ENCODE measurements at places on chromosomes 13 and 19.
A peak's percentile ranks its signal among the peaks of the same experiment; 100 is the strongest.

DNA sequence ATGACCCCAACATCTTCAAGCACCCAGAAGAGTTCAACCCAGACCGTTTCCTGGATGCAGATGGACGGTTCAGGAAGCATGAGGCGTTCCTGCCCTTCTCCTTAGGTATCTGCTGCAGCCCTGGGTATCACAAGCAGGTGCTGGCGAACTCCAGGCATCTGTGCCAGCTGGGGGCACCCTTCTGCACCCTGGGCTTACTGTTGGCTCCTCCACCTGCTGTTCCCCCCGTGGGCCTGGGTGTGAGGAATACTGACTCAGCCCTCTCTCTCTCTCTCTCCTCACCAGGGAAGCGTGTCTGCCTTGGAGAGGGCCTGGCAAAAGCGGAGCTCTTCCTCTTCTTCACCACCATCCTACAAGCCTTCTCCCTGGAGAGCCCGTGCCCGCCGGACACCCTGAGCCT lies 13.0 kb downstream of the CYP2S1 start:
- no peak for DNase-seq

GRCh38 chr13:99870541-99870940 lies 101.0 kb downstream of the ZIC5 start:
- no peak for DNase-seq

DNA sequence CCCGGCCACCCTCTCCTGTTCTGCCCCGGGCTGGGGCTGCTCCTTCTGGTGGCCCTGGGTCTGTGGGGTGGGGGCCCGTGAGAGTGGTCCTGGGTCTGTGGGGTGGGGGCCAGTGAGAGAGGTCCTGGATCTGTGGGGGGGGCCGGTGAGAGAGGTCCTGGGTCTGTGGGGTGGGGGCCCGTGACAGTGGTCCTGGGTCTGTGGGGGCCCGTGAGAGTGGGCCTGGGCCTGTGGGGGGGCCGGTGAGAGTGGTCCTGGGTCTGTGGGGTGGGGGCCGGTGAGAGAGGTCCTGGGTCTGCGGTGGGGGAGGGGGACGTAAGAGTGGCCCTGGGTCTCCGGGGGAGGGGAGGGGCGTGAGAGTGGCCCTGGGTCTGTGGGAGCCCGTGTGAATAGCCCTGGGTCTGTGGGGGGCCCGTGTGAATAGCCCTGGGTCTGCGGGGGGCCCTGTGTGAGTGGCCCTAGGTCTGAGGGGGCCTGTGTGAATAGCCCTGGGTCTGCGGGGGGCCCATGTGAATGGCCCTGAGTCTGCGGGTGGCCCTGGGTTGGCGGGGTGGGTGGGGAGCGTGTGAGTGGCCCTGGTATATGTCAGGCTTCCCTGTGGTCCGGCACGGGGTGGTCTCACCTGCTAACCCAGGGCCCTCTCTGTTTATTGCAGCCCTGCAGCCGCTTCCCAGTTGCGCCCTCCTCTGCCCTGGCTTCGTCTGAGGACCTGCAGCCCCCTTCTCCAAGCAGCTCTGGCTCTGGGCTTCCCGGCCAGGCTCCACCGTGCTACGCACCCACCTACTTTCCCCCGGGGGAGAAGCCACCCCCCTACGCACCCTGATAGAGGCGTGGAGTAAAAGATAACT lies 52.3 kb downstream of the TMEM255B start:
- DNase-seq: no peak

DNA sequence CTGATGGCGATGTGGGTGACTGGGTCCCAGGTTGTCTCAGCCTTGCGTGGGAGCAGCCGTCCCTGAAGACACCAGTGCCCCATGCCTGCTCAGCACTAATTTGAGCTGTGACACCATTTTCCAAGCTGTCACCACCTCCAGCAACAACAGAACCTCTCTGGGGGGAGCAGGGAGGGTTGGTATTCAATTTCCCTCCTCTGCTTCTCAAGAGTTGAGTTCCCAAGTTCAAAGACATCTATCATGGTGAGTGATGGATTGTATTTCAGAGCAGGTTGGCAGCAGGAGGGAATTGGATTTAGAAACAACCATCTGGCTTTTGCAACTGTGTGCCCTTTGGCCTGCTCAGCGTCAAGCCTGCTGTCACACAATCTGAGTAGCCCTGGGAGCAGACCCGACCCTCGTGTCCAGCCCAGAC lies 46.9 kb upstream of the UQCRFS1 start:
- no peak for DNase-seq

DNA sequence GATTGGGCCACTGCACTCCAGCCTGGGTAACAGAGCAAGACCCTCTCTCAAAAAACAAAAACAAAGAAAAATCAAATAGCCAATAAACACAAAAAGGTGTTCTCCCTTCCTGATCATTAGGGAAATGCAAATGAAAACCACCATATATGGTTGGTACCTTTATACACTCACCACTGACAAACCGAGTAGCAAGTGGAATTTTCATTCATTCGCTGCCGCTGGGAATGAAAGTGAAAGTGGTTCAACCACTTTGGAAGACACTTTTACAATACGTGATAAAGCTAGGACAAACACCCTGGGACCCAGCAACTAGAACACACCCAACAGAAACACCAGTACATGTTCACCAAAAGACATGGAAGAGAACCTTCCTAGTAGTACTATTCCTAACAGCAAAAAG lies 21.0 kb downstream of the GRIK5 start:
- DNase-seq: no peak

DNA sequence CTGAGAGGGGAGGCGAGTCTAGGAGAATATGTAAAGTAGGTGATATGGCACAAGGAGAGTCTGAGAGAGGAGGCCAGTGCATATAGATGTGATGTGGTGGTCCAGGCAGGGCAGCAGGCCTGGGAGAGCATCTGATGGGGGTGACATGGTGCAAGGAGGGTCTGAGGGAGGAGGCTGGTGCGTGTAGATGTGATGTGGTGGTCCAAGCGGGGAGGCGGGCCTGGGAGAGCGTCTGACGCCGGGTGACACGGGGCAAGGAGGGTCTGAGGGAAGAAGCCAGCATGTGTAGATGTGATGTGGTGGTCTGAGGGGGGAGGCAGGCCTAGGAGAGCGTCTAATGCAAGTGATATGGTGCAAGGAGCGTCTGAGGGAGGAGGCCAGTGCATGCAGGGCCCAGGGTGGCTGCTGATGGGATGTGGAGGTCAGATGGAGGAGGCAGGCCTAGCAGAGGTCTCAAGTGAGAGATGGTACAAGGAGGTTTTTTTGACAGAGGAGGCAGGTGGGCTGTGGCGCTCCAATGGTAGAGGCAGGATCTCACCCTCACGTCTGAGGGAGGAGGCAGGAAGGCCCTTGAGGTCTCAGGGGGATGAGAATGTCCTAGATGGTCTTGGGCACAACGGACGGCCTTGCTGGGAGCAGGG lies 16.2 kb downstream of the NFIC start:
- no peak for DNase-seq

DNA sequence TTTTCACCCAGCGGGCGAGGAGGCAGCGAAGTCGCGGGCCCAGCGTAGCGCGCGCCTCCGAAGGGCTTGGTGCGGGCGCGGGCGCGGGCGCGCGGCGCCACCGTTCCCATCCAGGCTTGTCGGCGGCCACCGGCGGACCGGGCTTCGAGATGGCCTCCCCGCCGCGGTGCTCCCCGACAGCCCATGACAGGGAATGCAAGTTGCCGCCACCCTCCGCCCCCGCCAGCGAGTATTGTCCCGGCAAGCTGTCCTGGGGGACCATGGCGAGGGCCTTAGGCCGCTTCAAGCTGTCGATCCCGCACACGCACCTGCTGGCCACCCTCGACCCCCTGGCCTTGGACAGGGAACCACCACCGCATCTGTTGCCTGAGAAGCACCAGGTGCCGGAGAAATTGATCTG lies at the start of gene WDR88:
Gene WDR88 (plus strand): TSS at position 94 of the 400 bp plus-strand sequence. CDS start 56 bp downstream, at position 150.
- no peak for DNase-seq

GRCh38 chr13:24618011-24618955 lies 61.9 kb upstream of the ATP12A start:
- DNase-seq: no peak

DNA sequence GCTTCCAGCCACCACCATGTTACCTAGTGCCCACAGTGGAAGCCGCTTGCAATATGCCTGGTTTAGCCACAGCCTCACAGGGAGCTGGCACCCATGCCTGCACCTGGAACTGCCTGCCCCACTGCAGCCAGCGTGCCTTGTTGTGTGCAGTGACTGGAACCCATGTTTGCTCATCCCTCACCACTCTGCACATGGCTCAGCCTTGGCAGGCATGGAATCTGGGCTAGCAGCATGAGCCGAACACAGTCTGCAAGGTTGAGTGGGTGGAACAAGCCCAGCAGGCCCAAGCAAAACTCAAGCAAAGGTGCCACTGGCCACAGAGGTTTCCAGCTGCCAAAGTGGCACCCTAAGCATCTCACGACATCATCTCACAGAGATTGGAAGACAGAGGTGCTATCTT lies 269.5 kb downstream of the PCDH20 start:
- no peak for DNase-seq

- DNase-seq: no peak
Observed at GRCh38 chr13:59493436-59493965, 670.2 kb downstream of the DIAPH3 start.

DNA sequence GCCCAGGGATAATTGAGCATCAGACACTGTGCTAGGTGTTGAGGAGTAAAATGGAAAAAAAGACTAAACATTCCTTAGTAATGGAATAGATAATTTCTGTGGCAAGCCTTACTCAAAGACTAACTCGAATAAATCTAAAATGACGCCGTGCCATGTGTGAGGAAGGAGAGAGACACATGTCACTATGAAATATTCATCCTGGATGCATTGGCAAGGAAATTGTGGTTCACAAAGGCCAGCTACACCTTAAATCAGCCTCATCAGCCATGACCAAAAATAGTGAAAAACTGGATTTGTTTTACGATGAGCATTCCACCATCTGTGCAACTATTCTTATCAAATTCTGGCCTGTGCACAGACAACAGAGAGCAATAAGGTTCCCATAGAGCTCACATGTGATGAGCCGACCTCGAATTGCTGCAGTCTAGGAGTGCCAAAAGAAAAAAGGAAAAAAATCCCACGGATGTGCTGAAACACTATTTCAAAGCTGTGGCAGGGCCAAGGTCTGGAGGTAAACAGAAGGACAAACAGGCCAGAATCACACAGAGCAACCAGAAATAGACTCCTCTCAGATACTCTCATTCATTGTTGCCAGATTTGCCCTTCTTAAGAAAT lies 505.7 kb downstream of the EFNB2 start:
- DNase-seq: no peak

- DNase-seq: no peak
Observed at GRCh38 chr13:29782798-29783197, 67.6 kb downstream of the UBL3 start.

- no peak for DNase-seq
Observed at GRCh38 chr19:58318297-58318696, 8.5 kb upstream of the ZSCAN22 start.

DNA sequence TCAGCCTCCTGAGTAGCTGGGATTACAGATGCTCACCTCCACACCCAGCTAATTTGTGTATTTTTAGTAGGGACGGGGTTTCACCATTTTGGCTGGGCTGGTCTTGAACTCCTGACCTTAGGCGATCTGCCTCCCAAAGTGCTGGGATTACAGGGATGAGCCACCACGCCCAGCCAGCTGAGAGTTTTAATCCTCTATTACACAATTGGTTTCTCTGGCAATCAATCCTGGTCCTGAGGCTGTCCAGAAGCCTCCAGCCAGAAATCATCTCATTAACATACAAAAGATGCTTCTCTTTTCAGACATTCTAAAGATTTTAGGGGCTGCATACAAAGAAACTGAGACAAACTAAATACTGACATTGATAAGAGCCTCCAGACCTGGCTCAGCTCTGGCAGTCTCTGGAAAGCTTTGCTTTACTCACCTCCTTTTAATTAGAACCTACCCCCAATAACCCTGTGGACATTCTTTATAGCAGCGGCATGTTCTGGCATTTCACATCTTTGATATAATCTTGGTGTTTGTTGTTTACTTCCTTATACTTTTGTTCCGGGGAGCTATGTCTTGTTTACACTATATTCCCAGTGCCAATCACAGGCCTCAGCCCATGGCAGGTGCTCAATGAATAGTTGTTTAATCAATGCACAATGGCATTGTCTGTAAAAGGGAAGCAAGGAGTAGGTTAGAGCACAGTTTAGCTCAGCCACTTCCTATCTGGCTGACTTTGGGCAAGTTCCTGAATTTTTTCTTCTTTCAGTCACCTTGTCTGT lies 4.1 kb upstream of the ZNF724 start:
- DNase-seq: no peak

- no peak for DNase-seq
Observed at GRCh38 chr19:1705367-1705766, 47.9 kb upstream of the ONECUT3 start.

- DNase-seq: no peak
Observed at GRCh38 chr19:51158474-51159129, 16.5 kb downstream of the SIGLEC7 start.

GRCh38 chr13:27026396-27026795 lies 145.2 kb downstream of the USP12 start:
- DNase-seq: no peak

- DNase-seq: no peak
Observed at GRCh38 chr19:3712663-3713611, 4.8 kb downstream of the TJP3 start.

- no peak for DNase-seq
Observed at GRCh38 chr19:13172346-13173138, 22.3 kb downstream of the IER2 start.

- peak; percentile 2 for DNase-seq
Observed at GRCh38 chr19:41588497-41589209, 12.7 kb downstream of the CEACAM21 start.

DNA sequence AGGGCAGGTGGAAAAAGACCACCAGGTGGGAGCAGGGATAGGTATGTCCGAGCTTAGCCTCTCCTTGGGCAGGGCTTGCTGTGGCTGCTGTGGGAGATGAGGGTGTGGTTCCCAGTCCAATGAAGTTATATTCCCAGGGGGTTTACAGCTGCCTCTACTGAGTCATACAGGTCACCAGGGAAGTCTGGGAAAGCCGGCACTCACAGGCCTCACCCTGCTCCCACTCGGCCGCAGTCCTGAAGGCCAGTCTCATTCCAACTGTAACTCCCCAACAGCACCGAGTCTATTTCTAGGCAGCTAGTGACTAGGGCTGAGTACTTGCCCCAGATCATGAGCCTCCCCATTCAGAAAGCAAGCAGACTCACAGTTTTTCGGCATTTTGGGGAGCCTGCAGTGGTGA lies 77.1 kb downstream of the FNDC3A start:
- DNase-seq: no peak

DNA sequence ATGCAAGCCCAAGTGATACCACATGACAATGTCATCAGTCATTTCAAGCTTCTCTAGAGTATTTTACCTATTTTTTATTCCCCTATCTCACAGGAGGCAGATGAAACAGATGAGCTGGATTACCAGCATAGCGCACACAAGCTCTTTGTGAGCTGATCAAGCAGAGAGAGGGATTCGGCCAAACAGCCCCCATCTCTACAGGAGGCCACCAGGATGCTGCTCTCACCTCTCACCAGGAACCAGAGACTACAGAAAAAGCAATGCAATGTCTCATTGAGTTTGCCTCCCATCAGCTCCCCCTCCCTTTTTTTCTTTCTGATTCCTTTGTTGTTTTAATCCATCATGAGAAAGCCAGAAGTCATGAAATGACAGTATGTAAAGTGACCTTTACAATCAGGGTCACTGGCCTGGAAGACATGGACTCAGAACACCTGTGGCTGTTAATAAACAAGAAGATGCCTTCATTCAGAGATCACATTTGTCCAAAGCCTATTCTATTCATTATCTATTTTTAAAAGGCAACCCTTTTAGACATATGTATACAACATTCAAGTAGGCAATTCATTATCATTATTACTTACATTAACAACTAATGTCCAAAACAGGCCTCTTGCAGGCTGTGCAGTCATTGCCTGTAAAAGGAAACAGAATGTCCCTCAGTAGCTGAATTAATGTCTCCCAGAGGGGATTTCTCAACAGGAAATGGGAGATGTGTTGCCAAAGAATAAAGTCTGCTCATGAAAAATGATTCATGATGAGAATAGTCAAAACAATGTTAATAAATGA lies 656.6 kb downstream of the TBC1D4 start:
- peak; percentile 86 for DNase-seq

Data from stromal cell of bone marrow (primary cell).